ENCODE measurements at places on chromosomes 7 and 10. TPM values are rescaled to one million over a fixed set of nuclear protein-coding genes. Genes with fewer than 3 reads are reported as not detected.

- DNase-seq: peak; percentile 36
Measured at GRCh38 chr7:140027858-140028257, 34.9 kb downstream of the PARP12 start.

- no peak for DNase-seq
Measured at GRCh38 chr10:108187408-108188012, 1023.0 kb upstream of the SORCS1 start.

GRCh38 chr7:20786049-20786412 is 655 bp downstream of the SP8 start:
- no peak for DNase-seq

- DNase-seq: no peak
Measured at GRCh38 chr7:94394437-94395140, at the start of gene COL1A2. Gene COL1A2, plus strand, starts transcription at chr7:94394895. Its CDS starts 137 bp downstream, at chr7:94395032.

- DNase-seq: no peak
Measured at GRCh38 chr10:44974082-44974627, 4.5 kb downstream of the DEPP1 start.

DNA sequence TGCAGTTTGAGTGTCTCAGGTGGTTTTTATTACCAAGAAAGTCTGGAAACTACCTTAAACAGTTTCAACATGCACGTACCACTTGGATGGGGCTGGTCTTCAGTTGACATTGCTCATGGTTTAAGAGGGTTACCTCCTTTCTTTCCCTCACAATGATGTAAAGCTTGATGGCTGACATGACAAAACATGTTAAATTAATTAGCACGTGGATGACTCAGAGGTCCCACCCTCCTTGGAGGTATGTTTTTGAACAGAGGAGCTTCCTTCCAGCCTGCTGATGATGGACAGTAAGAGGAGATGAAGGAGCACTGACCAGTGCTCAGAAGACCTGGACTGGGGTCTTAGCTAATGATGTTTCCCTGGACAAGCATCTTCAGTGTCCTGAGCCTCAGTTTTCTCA is 322.3 kb upstream of the PODXL start:
- no peak for DNase-seq

GRCh38 chr10:124719213-124719851 is 24.8 kb downstream of the FAM53B start:
- DNase-seq: peak; percentile 87

GRCh38 chr10:115355162-115355760 is 262.1 kb downstream of the ATRNL1 start:
- DNase-seq: no peak

- no peak for DNase-seq
Measured at GRCh38 chr7:69651101-69651590, 52.9 kb downstream of the AUTS2 start.

The HABP2 gene
- not detected for total RNA-seq

The RELN gene
- not detected for total RNA-seq

The CCDC146 gene
- 8.3 TPM for total RNA-seq

The SNCG gene
- total RNA-seq: not detected

The ZNRF2 gene
- 14.0 TPM for total RNA-seq

The CYP3A7 gene
- total RNA-seq: not detected
